ENCODE measurements at places on chromosomes 12 and 14.

DNA sequence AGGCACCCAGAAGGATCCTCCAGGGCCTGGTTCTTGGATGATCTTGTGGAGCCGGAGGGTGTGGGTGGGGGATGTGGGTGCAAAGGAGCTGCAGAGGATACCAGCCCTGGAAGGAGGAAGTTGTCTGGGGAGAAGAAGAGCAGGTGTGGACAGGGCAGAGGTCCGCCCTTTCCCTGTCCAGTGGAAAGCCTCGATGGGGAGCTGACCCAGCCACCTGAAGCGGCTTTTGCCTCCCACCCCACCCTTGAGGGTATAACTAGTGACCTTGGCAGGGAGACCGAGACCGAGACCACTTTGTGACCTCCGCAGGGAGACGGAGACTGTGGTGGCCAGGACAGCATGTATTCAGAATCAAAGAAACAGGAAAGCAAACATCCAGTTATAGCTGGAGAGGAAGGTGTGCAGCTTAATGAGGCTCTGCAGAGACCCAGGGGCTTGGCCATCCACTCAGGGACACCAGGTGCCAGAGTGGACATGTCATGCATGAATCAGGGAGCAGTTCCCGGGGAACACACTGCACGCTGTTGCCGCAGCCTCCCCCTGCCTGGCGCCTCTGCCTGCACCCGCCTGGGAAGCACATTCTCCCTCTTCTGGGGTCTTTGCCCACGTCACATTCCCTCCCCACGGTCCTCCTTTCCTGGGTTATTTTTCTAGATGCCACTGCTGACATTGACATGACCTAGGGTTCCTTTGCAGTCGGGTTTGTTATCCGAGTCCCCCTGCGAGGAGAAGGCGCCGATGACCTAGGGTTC, 87.7 kb downstream of the ADGRD1 start:
- DNase-seq = no peak

DNA sequence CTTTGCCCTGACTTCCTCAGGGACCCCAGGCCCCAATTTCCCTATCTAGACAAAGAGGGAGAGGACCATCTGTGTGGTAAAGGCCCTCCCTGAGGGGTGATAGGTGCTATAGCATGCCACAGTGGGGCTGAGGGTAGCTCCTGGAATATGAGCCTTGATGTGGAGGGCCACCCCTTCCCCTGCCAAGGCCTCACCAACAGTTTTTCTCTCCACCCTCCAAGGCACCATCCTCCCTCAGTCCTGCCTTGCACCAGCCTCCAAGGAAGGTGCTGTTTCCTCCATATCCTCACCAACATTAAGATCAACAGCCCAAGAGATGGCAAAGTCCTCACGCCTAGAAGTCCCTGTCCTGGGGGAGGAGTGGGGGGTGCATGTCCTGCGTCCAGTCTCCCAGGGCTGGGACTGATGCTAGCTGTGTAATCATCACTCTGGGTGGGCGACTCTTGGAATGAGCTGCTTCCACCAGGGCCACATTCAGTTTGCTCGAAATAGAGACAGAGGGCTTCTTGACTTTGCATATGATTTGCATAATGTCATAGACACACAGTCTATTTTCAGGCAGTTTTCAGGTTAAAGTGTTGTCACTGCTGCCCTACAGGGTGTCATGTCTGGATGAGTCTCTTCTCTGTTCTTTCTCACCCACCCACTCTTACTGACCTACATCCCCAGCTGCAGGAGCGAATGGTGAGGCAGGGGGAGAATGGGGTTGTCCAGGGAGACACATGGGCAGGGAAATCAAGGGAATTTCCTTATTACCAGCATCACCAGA, 17.4 kb downstream of the ACVRL1 start:
- peak; percentile 65 for DNase-seq

DNA sequence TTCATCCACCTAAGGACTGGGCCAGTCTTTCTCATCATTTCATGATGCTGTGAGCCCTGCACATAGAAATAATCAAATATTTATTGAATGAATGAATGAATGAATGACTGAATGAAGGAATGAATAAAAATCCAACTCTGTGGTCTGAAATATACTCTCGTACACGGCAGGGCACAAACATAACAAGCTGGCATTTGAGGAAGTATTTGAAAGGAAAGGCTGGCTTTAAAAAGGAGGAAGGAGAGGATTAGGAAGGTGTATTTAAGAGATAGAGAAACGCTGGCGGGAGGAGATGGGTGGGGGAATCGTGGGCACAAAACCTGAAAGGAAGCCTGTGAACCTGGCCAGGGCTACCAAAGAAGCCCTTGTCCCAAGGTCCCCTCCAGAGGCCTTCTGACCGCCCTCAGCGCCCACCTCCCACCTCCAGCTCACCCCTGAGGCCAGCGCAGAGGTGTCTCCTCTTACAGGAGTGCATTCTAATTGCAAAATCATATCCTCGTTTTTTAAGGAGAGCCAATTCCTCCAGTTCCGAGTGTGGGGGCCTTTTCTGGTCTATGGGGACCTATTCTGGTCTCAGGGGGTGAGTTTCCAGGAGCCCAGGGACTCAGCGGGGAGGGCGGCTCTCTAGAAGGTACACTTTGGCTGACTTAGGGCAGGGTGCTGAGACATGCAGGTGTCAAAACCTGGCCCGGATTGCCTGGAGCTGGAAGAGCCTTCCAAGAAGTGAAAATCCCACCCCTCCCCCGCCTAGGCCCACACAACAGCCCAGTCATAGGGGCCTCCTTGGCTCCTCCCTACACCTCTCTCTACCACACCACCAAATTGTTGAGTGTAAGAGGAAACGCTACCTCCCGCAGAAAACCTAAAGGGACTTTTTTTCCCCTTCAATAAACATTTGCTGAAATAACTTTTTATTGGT, 8.7 kb upstream of the JDP2 start:
- DNase-seq = peak; percentile 31

- DNase-seq = no peak
These were observed 84.9 kb upstream of the PWP1 start for GRCh38 chr12:107600581-107601144.

DNA sequence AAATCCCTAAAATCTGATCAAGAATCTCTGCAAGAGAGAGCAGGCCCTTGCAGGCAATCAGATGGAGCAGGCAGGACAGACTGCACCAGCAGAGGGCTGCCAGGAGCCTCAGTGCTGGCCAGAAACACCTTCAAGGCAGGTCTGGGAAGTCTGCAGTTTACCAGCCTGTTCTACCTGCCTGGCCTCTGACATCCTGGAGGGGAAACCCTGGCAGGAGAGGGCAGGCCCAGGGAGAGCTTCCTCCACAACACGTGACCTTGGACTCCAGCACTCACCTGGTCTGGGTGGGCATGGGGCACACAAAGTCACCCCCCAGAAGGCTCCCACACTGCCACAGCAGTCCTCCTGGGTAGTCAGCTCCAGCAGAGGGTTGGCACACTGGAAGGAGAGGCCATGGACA, 56.0 kb downstream of the ISCA2 start:
- no peak for DNase-seq

DNA sequence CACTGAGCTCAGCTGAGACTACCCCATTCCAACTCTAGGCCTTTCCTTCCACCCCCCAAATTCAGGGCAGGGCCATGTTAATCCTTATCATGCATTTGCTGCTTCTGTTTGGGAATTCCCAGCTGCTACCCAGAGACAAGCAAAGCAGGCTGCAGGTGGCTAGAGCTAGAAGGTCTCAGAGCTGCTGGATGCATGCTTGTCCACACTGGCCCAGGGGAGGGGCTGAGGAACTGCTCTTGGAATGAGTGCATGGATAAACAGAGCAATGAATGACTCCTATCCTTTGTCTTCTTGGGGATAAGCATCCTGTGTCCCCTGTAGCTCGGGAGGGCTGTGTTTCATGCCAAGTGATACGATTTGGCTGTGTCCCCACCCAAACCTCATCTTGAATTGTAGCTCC, 136.8 kb upstream of the NOS1 start:
- no peak for DNase-seq

All from suppressor macrophage treated with lipopolysaccharide for 1 hour (primary cell).